ENCODE measurements at places on chromosomes 7 and 10. TPM values are rescaled to one million over a fixed set of nuclear protein-coding genes. Genes with fewer than 3 reads are reported as not detected.

DNA sequence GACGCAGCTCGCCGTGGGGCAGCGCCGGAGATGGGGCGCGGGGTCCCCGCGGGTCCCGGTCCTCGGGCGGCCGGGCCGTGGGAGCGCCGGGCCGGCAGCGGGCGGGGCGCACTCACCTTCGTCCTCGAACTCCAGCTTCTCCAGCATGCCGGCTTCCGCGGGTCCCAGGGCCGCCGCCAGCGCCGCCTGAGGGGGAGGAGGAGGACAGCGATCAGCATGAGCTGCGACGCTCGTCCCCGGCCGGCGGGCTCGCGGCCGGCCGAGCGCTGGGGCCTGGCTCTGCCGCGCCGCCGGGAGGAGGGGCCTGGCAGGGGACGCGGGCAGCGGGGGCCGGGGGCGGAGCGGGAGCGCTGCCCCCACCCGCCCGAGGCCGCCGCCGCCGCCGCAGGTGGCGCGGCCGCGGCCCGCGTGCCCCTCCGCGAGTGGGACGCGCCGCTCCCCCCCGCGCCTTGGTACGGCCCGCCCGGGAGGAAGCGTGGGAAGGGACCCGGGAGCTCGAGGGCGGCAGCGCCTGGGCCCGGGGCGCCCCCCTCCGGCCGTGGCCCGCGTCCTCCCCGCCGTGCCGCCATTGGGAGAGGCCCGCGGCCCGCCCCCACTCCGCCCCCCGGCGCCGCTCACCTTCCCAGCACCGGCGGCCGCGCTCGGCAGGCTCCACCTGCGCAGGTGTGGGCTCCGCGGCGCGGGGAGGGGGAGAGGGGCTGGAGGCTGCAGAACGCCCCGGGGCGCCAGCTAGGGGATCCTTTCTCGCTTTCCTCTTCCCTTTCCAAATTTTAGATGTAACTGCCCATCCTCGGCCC is 112.5 kb upstream of the RHEB start:
- peak; percentile 55 for DNase-seq
- H3K36me3 ChIP-seq = no peaks in the 10 kb centered on the region
- H3K4me3 ChIP-seq = peak overlapping the region; percentile 83
- peak overlapping the region; percentile 60 for H3K27ac ChIP-seq
- peaks cover 22% of the 10 kb centered on the region for H3K4me1 ChIP-seq

DNA sequence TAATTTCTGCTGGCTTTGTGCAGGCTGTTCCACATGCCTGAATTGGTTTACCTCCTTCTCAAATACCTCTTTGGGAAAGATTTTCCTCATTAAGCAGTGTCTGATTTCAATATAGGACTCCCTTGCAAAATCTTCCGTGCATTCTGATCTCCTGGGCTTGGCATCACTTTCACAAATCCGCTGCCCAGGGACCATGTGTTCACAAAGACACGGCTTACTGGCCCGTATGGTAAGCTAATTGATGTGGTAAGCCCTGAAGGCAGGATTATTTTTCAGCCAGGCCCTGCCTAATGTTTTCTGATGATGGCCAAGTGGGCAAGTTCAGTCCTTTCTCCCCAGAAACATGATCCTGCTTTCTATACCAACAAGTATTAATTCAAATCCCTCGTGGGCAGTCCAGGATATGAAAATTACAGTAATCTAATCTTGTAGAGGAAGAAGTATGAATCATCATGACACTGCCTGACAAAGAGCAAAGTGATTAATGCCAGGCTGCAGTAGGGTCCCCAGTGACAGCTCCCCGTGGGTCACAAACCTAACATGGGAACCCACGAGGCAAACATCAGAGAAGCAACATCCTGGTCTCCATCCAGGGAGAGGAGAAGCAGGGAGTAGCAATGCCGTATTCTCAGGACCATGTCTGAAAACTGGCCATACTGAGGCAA is 11.6 kb upstream of the SVIL start:
- no peaks in the 10 kb centered on the region for H3K27me3 ChIP-seq
- no peak overlapping the region for H3K4me3 ChIP-seq
- H3K36me3 ChIP-seq = peaks cover 2% of the 10 kb centered on the region
- peaks cover 60% of the 10 kb centered on the region for H3K4me1 ChIP-seq

DNA sequence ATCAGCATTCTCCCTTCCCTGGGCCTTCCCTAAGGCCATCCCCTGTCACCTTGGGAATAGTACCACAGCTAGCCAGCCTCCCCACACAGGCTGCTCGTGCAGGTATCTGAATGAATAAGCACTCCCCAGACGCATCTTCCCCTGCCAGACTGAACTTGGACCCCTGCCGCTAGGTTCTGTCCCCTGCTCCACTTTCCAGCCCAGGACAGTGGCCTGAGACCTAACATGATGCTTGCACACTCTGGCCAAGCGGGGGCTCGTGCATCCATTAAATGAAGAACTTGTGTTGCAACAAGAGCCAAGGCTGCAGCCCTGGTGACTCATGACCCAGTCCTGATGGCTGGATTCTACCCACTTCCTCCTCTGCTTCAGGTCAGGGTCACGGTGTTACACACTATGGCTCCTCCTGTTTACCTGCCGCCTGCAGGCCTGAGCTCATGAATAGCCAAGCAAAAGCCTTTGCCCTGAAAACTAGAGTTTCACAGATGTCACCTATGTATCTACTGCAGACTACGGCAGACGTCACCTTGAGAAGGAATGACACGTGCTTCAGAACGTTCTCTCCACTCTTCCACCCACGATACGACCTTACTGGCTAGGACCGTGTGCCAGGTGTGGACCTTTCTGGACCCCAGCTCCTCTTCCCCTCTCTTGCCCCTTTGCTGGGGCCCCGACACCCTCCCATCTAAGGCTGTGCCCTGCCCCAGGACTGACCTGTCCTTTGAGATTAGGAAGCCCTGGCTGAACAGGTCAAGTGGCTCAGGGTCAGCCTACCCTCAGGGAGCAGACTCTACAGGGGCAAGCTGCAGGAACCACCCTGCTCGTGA is 6.5 kb downstream of the ASB13 start:
- H3K27ac ChIP-seq = no peak overlapping the region
- H3K4me3 ChIP-seq = no peak overlapping the region

DNA sequence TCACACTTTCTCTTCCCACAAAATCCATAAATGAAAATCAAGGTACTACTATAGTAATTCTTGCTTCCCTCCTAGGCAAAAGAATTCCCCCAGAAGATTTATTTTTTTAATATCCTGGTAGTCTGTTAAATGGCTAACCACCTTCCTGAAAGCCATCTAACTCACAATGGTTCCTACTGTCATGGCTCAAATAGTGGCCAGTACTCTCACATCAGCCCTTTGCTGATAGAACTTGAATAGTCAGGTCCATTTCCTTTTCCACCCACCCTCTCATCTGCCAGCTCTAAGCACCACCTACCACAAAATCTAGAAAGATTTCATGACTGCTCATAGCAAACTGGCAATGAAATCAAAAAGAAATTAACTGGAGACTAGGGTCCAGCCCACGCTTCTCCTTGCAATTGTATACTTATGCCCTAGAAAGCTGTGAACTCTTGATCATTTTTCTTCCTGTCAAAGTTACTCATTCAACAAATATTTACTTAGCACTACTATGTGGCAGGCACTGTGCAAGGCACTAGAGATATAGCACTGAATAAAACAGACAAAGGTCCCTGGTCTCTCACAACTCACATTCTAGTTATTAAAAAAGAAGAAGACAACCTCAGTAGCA is 60.4 kb downstream of the ARMH3 start:
- H3K27ac ChIP-seq = no peak overlapping the region
- peaks cover 12% of the 10 kb centered on the region for H3K36me3 ChIP-seq
- no peaks in the 10 kb centered on the region for H3K27me3 ChIP-seq
- peak; percentile 78 for DNase-seq
- H3K4me3 ChIP-seq = no peak overlapping the region

SLC37A3 gene
- total RNA-seq = 71.0 TPM

ZNF503 gene
- 11.1 TPM for total RNA-seq

ELMO1 gene
- 17.8 TPM for total RNA-seq

Data from astrocyte (in vitro differentiated cells and primary cell).